ENCODE measurements at places on chromosomes 11 and 22.

DNA sequence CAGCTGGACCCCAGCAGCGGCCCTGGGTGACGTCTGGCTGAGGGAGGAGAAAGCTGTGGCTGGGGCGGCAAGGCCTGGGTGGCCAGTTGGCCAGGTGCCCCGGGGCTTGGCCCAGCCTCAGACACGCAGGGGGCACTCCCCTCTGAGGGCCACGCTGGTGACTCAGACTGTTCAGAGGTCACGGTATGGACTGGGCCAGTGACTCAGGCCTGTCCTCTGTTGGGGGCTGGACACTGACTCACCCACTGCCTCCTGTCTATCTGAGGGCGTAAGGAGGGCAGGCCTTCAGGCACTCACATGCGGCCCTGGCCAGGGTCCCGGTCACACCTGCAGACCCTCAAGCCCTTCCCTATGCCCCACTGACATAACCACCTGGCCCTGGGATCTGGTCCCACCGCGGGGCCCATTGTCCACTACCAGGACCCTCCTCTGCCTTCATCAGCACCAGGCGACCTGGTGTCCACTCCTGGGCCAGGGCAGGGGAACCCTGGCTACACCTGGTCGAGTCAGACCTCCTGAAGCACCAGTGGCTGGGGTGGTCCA, 3.7 kb upstream of the MUC5AC start:
- peak; percentile 71 for DNase-seq

DNA sequence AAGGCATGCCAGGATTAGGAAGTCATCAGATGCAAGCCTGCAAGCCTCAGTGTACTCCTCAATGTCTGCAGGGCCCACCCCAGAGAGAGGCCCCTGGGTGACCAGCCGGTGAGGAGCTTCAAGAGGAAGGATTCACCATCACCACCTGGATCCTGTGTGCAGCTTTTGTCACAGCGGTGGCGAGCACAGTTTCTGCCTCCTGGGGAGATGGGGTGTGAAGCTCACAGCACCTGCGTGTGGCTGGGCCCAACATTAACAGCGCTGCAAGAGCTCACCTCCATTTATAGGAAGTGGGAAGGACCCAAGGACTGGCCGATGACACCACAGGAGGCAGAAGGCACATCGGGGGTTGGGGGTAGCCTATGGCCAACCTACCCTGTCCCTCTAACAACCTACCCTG, 235.3 kb downstream of the CTTN start:
- DNase-seq = no peak

GRCh38 chr11:16825968-16826367, 87.5 kb downstream of the C11orf58 start:
- DNase-seq = no peak

DNA sequence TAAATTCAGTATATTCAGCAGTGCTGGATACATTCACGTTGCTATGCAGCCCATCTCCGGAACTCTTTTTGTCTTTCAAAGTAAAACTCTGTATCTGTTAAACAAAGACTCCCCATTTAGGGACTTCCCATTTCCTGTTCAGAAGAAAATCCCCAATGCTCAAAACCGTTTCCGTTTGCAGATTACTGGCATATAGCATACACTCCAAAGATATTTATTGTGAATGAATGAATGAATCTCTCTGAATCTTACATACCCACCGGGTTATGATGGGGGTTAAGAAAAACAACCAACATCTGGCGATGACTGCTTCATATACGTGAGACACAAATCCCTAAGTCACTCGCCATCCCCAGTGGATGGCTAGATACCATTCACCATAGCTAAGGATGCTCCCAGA, 1.6 kb downstream of the THY1 start:
- DNase-seq = no peak

GRCh38 chr11:8768625-8769333, 86.2 kb downstream of the RPL27A start:
- DNase-seq = no peak

DNA sequence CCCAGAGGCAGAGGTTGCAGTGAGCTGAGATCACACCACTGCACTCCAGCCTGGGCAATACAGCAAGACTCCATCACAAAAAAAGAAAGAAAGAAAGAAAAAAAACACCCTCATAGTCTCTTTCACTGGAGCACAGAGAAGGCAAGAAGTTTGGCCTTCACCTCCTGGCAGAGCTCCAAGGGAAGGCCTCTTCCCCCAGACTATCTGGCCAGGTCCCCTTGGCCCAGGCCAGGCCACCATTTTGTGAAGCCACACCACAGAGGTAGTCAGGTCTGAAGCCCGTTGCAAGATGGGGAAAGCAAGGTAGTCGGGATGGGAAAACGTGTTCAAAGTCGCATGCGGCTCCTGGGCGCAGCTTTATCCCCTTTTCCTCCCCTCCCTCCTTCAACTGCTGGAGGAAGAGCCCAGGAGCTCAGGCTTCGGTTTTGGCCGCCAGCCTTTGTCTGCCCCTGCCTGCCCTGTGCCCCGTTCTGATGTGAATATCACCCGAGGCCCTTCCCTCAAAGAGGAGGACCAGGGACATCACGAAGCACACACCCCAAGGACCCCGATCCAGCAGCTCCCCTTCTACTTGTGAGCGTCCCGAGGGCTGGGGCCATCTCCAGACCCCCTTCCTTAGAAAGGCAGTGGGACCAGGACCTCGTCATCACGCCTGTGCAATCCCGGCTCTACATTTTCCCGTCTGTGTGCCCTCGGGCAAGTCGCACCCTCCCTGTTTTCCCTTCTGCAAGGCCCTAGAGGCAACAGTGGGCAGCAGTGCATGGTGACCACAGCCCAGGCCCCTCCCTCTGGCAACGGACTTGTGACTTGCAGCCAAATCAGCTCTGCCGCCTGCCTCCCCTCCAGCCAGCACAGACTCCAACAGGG, 17.7 kb downstream of the CABP7 start:
- DNase-seq = no peak

- no peak for DNase-seq
These were observed 574.4 kb downstream of the OPCML start for GRCh38 chr11:132957881-132958280.

- DNase-seq = no peak
These were observed 66.0 kb upstream of the NNMT start for GRCh38 chr11:114230031-114230704.

- DNase-seq = no peak
These were observed 25.5 kb downstream of the CTNND1 start for GRCh38 chr11:57787006-57787604.

GRCh38 chr11:79196950-79197349, 243.9 kb downstream of the TENM4 start:
- DNase-seq = no peak

- no peak for DNase-seq
These were observed 29.2 kb downstream of the INCENP start for GRCh38 chr11:62153087-62153395.

DNA sequence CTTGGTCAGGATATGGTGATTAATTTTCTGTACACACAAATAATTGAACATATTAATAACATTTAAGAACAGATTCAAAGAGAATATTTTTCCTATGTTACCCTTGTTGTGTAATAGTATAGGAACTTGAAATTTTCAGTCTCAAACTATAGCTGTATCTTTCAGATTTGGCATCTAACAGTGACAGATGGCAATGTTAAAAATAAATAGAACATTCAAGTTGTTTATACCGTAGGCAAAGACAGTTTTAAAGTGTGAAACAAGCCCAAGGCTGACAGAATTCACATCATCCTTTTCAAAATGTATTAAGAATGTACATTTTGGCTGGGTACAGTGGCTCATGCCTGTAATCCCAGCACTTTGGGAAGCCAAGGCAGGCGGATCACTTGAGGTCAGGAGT, 92.6 kb upstream of the TP53AIP1 start:
- DNase-seq = no peak

- peak; percentile 76 for DNase-seq
These were observed 92.5 kb downstream of the CCDC83 start for GRCh38 chr11:85947431-85948272.

- no peak for DNase-seq
These were observed 292.3 kb downstream of the METTL15 start for GRCh38 chr11:28400331-28401100.

DNA sequence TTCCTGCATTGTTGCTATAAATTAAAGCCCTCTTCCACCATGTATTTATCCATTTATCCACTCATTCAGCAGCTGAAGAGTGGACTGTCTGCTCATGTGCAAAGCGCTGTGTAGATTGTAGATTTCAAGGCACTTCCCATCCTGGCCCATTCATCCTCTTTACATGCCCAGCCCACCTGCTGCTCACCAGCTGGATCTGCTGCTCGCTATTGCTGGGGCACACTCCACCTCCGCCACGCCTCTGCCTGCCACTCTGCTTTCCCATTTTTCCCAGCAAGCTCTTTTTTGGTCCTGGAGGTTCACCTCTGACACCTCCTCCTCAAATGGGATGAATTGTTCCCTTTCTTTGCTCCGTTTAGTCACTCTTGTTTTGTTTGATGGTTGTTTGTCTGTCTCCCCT, 48.3 kb downstream of the CEP164 start:
- DNase-seq = no peak

DNA sequence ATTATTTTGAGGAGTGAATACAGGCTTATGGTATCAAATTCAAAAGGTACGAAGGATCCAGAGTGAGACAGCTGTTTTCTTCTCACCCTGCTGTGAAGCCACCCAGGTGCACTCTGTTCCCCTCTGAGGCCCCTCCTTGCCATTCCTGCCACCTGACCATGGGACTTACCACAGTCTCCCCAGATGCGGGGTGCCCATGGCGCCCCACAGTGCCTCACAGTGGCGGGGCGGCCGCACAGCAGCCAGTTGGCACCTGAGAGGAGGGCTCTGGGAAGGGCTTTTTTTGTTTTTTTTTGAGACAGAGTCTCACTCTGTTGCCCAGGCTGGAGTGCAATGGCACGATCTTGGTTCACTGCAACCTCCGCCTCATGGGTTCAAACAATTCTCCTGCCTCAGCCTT, 151.7 kb downstream of the CEP164 start:
- DNase-seq = no peak

- no peak for DNase-seq
These were observed 146.0 kb downstream of the BBOX1 start for GRCh38 chr11:27186580-27186979.

DNA sequence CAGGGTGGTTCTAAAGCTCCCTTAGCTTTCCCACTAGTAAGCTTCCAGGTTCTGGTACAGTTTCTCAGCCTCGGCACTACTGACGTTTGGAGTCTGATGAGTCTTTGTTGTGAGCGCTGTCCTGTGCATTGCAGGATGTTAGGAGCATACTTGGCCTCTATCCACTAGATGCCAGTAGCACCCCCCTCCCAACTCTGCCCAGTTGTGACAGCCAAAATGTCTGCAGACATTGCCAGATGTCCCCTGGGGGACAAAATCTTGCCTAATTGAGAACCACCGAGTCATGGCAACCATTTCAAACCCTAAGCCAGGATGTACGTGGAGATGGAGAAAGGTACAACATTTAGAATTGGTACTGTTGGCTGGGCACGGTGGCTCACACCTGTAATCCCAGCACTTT, 68.7 kb downstream of the PTPRJ start:
- DNase-seq = no peak

DNA sequence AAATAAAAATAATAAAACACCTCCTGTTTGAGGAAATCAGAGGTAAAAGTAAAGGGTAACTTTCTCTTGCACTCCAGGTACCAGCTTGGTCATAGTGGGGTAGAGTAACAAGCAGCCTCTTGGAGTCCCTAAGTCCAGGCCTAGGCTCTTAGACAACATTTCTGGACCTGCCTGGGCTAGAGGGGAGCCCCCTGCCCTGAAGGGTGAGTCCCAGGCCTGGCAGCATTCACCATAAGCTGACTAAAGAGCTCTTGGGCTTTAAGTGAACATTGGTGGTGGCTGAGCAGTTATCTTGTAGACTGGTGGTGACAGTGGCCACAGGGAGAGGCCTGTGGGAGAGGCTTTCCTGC, 18.6 kb upstream of the OR56A3 start:
- DNase-seq = no peak

- peak; percentile 38 for DNase-seq
These were observed at the start of gene CAPRIN1 for GRCh38 chr11:34051349-34052035. CAPRIN1 (plus strand) TSS chr11:34051731; CDS start chr11:34052421, 690 bp downstream.

DNA sequence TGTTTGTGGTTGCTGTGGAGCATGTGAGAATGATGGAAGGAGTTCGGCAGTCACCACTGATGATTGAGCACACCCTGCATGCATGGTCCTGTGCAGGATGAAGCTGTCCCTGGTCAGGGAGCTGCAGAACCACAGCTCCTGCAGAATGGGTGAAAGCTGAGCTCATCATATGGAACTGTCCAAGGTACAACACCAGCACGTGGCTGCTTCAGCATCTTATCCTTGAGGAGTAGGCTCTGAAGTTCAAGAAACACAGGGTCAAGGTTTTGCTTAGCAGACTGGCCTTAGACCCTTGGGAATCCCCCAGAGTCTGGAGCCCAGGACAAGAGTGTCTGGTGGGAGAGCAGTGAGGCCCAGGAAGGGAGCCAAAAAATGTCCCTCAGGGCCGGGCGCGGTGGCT, 182.4 kb upstream of the LARGE1 start:
- DNase-seq = no peak

DNA sequence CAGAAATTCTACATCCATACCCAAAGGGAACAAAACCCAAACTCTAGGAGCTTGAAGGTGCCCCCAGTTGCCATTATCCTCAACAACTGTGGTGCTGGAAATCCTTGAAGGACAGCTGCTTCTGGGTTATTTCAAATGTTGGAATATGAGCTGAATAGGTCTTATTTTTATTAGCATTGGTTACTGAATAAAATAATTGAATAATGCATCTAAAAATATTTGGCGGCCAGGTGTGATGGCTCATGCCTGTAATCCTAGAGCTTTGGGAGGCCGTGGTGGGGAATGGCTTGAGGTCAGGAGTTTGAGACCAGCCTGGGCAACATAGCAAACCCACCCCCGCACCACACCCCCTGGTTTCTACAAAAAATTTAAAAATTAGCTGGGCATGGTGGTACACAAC, 10.9 kb downstream of the PAMR1 start:
- no peak for DNase-seq

DNA sequence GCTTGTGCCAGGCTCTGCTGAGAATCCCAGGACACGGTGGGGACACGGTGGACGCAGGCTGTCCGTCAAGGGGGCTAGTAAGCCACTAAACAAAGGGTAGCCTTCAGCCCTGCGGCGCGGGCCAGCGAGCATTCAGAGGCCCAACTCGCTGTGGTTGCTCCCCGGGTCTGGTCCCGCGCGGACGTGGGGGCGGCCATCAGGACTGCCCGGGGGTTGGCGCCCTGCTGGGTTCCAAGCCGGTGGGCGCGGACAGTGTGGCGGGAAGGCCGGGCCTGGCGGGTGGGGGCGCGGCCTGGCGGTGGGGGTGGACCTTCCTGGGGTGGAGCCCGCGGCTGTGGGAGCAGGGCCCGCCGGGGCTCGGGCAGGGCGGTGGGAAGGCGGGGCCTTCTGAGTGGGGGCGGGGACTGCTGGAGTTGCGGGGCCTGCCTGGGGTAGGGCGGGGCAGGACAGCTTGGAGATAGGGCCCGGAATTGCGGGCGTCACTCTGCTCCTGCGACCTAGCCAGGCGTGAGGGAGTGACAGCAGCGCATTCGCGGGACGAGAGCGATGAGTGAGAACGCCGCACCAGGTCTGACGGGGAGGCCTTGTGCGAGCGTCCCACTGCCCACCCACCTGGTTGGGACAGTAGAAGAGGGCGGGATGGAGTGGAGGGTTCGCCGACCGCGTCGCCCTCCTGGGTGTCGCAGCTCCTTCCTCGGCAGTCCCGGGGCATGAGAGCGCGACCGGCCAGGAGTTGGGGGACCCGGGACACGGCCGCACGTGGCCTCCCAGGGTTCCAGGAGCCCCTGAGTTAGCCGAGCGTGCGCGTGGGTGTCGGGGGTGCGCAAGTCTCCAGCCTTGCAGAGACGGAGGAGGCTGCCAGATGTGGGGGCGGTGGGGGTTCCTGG, at the start of gene SERHL2:
SERHL2 (plus strand) TSS at position 482 of the 887 bp plus-strand sequence; CDS start at position 547, 65 bp downstream.
- peak; percentile 19 for DNase-seq

GRCh38 chr11:801097-801780, 3.2 kb upstream of the SLC25A22 start:
- no peak for DNase-seq
